Sciatic nerve (tissue), 2 donors: ENCODE measurements at places on chromosomes 12 and 14. TPM values are rescaled to one million over a fixed set of nuclear protein-coding genes. Genes with fewer than 3 reads are reported as not detected.

DNA sequence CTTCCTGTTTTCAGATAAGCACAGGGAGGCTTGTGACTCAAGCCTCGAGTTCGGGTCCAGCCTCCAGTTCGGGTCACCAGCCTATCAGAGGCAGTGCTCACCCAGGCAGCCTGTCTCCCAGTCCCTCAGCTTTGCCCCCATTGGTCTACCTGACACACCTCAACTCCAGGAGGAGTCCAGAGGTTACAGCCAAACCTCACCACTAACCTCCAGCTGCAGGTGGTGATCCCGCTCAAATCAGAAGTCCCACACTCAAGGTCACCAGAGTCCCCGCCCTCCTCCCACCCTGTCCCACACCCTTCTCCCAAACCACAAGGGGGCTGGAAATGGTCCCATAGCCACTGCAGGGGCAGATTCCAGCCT is 42.1 kb downstream of the KDM2B start:
- no peak for DNase-seq

- DNase-seq = no peak
Observed at GRCh38 chr12:14572401-14572800, 4.7 kb upstream of the PLBD1 start.

DNA sequence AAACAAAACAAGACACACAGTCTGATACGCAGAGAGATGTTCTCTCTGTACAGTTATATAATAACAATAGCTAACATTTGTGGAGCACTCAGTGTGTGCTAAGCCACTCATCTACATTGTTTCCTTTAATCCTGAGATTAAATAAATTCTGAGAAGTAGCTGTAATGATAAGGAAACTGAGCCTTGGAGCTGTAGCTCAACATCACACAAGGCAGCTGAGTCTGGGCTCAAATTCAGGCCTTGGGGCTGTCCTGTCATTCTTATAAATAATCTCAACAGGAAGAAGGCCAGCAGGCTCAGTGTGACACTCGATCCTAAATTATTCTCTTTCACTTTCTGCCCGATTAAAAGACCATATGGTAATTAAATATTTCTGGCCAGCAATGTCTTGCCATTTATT is 24.5 kb downstream of the CDKN1B start:
- no peak for DNase-seq

GRCh38 chr14:98623788-98624415 is 648.1 kb downstream of the BCL11B start:
- no peak for DNase-seq

DNA sequence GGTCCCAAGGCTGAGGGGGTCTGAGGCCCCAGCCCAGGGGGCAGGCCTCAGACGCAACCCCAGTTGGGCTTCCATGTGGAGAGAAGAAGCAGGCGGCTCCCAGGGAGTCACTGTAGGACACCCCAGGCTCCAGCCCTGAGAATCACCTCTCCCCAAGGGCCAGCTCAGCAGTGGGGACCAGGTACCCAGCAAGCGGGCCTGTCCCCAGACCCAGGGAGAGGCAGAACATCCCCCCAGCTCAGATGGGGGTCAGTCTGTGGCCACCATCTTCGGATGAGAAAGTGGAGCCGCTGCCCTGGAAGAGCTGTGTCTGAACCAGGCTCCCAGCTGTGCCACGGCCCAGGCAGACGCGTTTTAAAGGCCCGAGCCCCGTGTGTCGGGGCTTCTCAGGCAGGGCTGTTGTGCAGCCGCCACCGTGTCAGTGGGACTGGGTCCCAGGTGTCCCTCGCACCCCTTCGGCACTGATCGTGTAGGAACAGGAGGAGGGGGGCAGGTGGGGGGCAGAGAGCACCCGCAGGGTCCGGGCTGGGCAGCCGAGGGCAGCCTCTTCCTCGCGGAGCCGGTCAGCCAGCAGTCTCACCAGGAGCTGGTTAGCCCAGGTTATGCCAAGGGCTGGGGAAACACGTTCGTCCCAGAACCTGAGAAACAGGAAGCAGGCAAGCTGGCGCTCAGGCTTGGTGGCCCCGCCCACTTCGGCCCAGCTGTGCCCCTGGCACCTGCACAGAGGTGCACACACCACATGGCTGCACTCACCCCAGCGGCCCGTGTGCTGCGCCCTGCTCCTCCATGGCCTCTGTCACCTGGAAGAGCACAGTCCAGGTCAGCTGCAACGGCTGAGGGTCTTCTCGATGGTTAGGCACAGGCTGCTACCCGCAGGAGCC is 16.6 kb downstream of the XRCC3 start:
- DNase-seq = no peak

- no peak for DNase-seq
Observed at GRCh38 chr14:55019968-55020554, 6.8 kb downstream of the WDHD1 start.

The LYZ gene
- 112 TPM for total RNA-seq

The SIRT4 gene
- total RNA-seq = 0.76 TPM

The TGM1 gene
- 13.2 TPM for total RNA-seq

DNA sequence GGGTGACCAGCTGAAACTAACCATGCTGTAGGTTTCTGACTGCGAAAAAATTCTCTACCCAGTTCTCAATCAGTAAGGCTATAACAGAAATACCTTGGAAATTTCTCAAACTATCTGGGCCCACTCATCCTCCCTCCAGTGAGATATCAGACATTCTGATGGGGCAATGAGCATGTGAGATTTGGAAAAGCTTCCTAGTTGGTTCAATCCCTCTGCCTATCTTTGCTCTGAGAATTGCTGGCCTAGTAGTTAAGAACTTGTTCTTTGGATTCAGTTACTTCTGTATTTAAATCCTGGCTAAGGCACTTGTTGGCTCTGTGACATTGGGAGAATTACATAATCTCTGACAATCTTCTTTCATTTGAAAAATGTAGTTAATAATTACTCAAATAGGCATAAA is 119.4 kb downstream of the SLC15A5 start:
- DNase-seq = no peak

The DLGAP5 gene
- 0.31 TPM for total RNA-seq

The SDS gene
- 0.31 TPM for total RNA-seq

DNA sequence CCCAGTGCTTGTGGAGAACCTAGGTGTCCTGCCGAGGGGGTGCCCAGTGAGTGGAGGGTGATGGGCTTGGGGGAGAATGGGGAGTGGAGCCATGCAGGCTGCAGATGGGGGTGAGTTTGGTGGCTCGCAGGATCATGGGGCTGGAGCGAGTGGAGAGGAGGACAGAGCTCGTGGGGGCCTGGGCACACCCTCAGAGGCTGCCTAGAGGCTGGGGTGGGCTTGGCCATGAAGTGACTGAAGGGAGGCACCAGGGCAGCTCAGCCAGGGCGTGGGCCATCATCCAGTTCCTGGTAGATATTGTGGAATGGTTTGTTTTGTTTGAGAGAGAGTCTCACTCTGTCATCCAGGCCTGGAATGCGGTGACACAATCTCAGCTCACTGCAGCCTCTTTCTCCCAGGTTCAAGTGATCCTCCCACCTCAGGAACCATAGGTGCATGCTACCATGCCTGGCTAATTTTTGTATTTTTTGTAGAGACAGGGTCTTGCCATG is 43.4 kb upstream of the AMN start:
- no peak for DNase-seq

The ARHGAP5 gene
- 193 TPM for total RNA-seq

The AKAP6 gene
- 6.4 TPM for total RNA-seq

The TNFAIP2 gene
- 142 TPM for total RNA-seq

DNA sequence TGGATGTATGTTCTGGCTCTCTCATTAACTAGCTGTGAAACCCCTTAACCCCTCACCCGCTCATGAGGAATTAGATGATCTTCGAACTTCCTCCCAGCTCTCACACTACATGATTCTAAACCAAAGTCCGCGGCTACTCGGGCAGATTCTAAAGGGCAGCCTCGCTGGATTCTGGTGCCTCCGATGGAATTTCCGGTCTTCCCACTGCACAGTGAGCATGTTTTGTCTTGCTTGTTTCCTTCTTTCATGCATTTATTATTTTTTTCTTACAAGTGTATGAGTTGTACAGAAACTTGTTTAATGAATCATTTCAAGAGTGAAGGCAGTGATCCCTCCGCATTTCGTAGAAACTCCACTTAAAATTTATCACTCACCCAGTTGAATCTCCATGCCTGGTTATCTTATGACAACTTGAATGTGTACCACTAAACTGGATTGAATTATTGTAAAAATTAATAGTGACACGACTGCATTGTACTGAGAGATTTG is 4.5 kb upstream of the HCAR3 start:
- DNase-seq = no peak

DNA sequence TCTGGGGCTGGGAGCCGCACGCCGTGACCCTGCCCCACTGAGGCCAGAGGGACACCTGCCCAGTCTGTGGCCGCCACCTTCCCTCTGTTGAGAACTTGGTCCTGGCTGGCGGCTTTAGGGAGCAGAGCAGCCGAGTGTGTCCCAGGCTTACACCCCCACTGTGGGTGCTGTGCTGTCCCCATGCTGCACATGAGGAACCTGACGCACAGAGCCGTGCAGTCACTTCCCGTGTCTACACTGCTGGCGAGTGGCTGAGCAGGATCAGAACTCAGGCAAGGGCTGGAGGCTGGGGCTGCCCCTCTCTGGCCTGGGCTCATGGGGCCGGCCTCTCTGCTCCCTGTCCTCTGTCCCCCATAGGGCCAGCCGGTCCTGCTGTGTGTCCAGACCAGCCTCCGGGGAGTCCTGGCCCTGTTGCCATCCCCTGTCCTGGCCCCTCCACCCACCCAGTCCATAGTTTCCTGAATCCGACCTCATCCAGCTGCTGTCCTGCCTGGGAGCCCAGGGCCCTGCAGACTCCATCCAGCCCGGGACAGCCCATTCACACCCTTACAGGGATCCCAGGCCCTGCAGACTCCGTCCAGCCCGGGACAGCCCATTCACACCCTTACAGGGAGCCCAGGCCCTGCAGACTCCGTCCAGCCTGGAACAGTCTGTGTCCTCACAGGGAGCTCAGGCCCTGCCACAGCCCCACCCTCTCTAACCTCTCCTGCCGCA is 10.3 kb downstream of the FBRSL1 start:
- no peak for DNase-seq

DNA sequence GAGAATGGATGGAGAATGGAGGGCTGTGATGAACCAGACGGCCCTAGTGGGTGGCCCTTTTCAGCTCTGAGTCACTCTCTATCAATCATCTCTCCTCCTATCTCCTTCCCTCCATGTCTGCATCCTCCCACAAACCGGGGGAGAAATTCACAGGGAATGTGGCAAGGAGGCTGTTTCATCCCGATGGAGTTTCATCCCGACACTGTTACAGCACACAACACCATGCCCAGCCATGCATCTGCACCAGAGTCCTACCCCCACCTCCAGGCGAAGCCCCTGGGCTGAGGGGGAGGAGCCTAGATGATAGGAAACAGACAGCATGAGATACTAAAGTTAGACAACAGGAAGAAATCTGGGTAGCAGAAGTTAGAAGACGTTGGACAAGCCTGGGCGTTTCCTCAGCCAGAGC is 20.8 kb downstream of the SLC8B1 start:
- DNase-seq = no peak

The KRT83 gene
- total RNA-seq = not detected

DNA sequence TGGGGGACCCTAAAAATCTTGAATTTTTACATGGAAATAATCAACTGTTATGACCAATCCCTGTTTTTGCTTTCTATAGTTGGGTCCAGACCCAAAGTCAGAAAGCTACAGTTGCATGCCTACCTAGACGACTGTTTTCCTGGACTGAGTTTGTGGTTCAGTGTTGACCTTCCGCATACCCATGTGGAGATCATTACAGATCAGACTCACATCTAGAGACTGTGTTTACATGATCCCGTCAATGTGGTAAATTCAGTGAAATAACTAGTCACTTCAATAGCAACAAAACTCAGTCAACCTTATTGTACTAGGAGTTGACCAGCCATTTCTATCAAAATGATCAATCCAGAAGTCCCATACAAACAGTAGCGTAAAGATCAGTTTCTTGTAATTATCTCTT is 257.6 kb downstream of the EGLN3 start:
- DNase-seq = no peak

The SMIM41 gene
- 12.4 TPM for total RNA-seq

The PLEKHD1 gene
- not detected for total RNA-seq

- DNase-seq = no peak
Observed at GRCh38 chr12:51379571-51379970, 11.6 kb downstream of the GALNT6 start.

GRCh38 chr14:58104808-58105207 is 47.2 kb downstream of the ARMH4 start:
- DNase-seq = no peak

DNA sequence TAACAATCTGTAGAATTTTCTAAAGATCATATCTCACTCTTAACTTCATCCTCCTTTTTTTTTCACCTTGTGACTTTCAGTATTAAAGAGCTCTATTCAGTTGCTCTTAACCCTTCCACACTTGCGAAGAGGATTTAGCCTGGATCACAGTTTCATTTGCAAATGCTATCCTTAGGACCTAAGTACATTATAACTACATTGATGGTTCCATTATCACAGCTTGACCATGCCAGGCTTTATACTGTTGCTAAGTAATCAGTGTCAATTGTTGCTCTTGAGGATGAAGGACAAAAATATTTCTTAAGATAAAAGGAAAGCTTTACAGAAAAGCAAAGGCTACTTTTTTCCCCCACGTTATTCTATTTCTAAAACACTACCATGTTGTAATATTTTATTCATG is 122.2 kb downstream of the PDZRN4 start:
- DNase-seq = no peak

DNA sequence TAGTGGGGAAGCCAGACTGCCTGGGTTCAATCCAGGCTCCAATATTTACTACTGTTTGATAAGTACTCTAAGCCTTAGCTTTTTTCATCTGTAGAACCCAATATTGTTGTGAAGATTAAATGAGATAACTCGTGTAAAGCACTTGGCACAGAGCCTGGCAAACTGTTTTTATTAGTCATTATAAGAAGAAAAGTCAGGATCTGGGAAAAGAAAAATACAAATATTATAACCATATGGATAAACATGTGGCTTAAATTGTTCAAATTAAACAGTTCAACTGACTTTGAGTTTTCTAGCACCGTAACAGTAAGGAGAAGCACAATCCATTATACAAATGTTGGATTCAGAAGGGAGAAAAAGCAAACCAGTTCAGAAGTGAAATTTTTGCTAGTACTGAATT is 22.0 kb upstream of the CDK17 start:
- DNase-seq = no peak

The TMEM132C gene
- total RNA-seq = 13.5 TPM

DNA sequence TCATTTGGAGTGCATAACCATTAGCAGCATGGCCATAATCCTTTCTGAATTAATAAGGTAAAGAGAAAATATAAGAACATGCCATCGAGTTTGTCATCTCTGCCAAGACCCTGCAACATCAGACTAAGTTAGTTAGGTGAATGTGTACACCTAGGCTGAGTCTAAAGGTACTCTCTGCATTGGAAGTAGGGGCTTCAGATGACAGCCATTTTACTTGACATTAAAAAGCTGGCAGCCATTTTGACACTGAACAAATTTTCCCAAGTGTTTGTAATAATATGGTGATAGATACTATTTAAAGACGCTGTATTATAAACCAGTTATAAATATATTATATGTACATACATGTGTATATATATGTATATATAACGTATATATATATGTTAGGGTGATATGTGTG is 79.0 kb downstream of the SUDS3 start:
- DNase-seq = no peak
